Activated CD4-positive, alpha-beta T cell treated with anti-CD3 and anti-CD28 coated beads, Interleukin-2, amount 50 U/mL, for 16 hours (primary cell): ENCODE measurements at places on chromosomes 3 and 15.
A peak's percentile ranks its signal among the peaks of the same experiment; 100 is the strongest.

GRCh38 chr15:25664761-25665160, 198.4 kb downstream of the ATP10A start:
- DNase-seq, result no peak

DNA sequence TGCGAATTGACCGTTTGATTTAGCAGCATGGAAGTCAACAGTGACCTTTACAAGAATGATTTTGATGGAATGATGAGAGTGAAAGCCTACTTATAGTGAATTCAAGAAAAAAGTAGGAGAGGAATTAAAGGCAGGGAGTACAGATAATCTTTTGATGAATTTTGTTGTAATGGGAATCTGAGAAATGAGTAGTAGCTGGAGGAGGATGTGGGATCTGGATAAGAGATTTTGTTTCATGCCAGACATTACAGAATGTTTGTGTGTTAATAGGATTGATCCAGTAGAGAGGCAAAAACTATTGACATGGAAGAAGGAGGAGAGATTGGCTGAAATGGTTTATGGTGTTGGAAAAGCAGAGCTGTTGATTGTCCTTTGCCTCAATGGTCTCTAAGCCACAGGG, 17.4 kb upstream of the ZNF609 start:
- DNase-seq, result no peak

- peak; percentile 62 for DNase-seq
Measured at GRCh38 chr3:121998030-121998580, 23.9 kb downstream of the ILDR1 start.

- no peak for DNase-seq
Measured at GRCh38 chr15:100687582-100688141, 85.3 kb downstream of the ASB7 start.

GRCh38 chr3:69143612-69144011, 21.2 kb upstream of the LMOD3 start:
- DNase-seq, result no peak

DNA sequence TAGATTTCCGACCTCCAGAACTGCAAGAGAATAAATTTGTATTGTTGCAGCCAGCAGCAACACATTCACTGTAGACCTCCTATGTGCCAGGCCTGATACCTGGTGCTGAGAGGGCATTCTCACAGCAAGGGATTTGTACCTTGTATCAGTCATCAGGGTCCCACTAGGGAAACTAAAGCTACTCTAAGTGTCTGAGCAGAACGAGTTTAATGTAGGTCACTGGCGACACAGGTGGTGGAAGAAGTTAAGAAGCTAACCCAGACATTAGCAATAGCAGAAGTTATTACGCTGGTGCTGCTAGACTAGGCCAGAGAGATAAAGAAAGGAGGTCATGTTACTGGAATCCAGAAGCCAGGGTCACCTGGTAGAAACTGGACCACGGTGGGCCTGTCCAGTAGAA, 60.5 kb upstream of the BCL6 start:
- DNase-seq, result no peak

- DNase-seq, result peak; percentile 23
Measured at GRCh38 chr3:118900737-118901525, 133.7 kb downstream of the IGSF11 start.

DNA sequence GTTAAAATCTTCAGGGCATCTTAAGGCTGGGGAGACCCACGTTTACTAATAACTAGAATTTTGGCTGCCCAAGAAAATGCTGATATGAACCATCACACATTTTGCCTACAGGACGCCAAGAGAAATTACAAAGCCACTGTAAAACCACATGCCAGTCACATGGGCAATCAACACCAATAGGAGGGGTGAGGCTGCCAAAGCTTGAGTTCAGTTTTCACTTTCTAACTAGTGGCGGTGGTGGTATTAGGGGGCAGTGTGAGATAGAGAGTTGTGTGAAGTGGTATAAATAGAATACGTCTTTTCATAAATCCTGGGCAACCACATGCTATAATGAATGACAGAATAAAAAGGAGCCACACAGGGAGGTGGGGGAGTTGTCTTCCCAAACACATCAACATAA, 147.3 kb downstream of the WNT5A start:
- DNase-seq, result no peak

- DNase-seq, result peak; percentile 83
Measured at GRCh38 chr3:169771497-169772304, 1.5 kb upstream of the MYNN start.

GRCh38 chr3:144549166-144549565, 577.5 kb downstream of the DIPK2A start:
- no peak for DNase-seq

DNA sequence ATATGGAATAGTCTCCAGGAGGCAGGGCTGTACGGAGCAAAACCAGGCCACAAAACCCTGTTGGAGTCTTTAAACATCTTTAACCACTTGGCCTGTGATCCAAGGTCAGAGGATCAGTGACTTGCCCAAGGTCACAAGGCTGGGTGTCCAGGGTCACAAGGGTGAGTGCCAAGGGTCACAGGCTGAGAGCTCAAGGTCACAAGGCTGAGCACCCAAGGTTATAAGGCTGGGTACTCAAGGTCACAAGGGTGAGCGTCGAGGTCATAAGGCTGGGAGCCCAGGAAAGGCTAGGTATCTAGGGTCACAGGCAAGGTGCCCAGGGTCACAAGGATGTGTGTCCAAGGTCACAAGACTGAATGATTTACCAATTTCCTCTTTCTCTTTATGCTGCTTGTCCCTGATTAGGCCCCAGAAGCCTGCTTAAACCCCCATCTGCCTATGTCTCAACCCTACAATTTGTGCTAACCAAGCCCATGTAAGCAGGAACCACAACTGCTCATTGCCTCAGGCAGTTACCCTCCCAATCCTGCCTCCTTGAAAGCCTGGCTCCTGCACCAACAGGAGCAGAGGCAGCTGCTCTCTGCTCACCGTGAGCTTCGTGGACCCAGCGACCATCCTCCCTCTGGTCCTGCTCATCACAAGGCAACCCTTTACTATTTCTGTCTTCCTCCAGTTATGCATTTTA, 51.5 kb downstream of the MGLL start:
- DNase-seq, result no peak
